Stimulated activated naive B cell treated with anti-CD40 and anti-IgM and Interleukin-4, amounts not matched to agents 10 μg/mL and 1 μg/mL and 100 μg/mL, for 72 hours (primary cell): ENCODE measurements at places on chromosomes 2 and 18.

DNA sequence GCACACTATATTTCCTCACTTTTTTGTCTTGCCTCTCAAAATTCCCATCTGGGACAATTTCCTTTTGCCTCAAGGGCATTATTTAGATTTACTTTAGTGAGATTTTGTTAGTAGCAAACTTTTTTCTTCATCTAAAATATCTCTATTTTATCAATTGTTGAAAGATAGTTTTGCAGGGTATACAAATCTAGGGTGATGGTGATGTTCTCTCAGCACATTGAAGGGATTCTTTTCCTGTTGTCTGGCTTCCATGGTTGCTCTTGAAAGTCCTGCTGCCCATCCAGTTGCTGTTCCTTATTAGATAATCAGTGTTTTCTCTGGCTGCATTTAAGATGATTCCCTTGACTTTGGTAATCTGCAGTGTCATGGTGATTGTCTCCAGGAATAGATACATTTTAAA, 48.1 kb downstream of the NPAS2 start:
- no peak for DNase-seq

GRCh38 chr2:38187541-38188011, 111.6 kb upstream of the CYP1B1 start:
- DNase-seq = no peak

DNA sequence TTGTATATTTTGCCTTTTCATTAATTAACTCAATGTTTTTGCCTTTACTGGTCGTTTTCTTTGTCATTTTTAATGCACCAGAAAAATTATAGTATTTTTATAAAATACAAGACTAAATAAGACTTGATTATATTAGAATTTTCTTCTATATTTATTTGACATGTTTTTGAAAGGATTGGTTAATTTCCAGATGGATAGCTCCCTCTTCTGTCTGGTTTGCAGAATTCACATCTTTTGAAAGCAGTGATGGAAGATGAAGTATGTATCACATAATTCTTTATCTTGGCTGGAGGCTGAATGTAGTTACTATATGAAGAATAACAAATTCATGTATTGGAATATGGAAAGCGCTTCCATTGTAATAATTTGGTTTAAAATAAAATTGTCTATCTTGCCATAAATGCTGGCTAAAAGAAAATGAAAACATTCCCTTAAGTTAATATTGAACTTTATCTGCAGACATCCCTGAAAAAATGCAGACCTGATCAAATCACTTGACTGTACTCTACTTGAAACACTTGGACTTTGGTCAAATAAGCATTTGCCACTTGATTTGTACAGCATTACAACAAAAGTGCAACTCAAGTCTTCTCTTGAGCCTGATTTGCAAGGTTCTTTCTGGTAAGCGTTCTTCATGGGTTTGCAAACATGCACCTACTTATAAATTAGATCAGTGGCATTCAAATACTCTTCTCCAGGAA, 86.3 kb upstream of the EFEMP1 start:
- no peak for DNase-seq

GRCh38 chr2:142423603-142424002, 292.8 kb upstream of the LRP1B start:
- no peak for DNase-seq
